Activated CD4-positive, alpha-beta T cell treated with anti-CD3 and anti-CD28 coated beads, Interleukin-2, amount 50 U/mL, for 4 hours (primary cell): ENCODE measurements at places on chromosomes 11 and 22.

GRCh38 chr22:24205438-24206195 is 24.3 kb downstream of the SUSD2 start:
- DNase-seq: no peak

DNA sequence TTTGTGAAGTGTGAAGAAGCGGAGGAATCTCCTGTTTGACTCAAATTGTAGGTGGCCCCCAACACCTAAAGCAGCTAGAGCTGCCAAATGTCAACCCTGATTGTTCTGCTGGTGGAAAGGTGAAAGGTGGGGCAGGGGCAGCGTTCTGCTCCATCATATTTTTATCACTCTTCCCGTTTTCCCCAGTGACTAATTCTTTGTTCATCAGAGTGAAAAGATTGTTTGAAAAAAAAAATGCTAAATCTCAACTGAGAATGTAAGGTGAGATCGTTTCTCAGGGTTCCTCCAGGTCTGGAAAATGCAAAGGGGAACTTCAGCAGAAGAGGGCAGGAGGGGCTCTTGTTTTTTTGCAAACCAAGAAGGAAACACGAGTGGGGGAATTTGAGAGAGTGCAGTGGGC is 137.7 kb downstream of the MN1 start:
- no peak for DNase-seq

DNA sequence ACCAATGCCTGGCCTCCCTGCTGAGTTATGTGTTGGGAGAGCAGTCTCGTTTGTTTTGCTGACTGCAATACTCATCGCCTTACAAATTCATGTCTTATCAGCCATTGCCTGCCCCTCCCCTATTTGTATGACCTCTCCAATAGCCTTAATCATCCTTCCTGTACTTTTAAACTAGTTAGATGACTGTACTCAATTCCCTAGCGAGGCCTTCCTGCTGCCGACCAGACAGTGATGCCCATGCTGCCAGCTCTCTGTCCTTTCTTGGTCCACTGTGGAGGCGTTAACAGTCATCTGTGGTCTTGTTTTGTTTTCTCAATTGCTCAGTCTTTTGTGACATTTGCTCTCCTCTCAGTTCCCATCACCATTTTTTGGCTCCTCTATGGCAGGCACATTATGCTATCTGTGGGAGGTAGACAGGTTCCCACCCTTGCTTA is 20.3 kb upstream of the YPEL1 start:
- no peak for DNase-seq

DNA sequence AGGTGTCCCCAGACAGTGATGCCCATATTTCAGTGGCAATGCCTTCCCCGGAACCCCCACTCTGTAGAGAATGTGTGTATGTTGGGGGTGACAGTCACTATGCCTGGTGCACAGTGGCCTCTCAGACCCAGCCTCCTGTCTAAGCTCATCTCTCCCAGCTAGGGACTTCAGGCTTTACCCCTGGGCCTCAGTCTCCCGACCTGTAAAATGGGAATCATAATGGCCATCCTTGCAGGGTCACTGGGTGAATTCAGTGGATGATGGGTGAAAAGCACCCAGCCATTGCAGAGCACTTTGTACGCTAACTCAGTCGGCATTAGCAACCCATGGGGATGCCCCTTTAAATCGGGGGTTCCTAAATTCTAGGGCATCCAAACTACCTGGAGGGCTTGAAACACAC is 18.9 kb downstream of the FGF3 start:
- DNase-seq: no peak

GRCh38 chr22:50314081-50314454 is 6.6 kb upstream of the PLXNB2 start:
- DNase-seq: no peak

GRCh38 chr11:86740628-86741483 is 59.5 kb upstream of the PRSS23 start:
- no peak for DNase-seq

- no peak for DNase-seq
Observed at GRCh38 chr11:111176603-111177002, 68.9 kb upstream of the POU2AF2 start.

DNA sequence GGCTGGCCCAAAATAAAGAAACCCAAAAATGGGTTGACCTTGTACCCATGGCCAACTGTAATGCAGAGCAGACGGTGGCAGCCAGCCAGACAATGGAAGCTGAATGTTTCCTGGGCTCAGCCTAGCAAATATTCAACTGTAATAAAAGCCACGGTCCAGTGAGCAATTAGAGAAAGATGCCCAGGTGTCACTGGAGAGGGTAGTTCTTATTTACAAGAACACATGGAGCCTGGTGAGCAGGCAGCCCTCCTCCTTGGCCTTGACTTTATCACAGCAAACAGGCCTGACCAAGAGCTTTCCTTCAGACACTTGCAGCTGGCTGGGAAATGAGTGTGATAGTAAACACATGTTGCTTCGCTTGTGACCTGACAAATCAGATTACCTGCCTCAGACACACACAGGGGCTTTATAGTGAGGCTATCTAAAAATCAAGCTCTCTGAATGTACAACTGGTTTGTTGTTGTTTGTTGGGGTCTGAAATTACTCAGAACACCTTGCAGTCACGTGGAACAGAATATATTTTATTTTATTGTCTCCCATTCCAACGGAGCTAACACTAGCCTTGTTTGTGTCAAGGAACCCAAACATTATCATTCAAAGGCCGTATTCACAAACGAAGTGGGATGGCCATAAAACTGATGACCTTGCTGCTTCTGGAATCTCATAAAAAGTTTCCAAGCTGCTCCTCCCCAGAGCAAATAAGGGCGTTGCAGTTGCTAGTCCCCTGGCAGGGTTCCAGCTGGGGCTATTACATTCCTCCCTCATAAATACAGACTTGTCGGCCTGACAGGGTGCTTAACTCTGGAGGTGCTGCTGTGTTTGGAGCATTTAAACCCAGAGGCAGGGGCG is 161.1 kb downstream of the BBOX1 start:
- DNase-seq: no peak

DNA sequence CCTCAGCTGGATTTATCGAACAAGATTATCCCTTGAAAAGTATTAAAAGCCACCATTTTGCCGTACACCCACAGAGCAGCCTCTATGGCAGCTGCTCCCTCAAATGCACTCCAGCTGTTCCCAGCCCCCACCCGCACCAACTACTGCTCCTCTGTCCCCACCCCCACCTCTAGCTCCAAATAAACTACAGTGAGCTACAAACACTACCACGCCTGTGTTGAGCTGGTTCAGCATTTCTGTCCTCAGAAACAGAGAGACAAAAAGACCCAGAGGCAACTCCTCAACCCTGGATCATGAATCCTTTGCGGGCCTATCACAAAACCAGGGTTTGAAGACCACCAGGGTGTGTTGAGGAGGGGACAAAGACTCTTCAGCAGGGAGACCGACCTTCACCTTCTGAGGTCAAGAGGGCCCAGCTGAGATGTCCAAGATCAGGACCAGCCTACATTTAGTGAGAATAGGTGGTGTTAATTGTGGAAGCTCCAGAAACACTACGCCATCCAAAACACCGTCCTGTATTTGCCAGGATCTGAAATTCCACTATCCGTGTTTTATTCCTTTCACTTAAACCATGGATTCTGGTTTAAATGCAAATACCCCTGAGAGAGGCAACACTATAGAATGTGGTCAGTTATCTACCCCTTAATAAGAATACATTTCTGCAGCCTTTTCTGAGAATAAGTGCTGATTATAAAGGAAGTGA is 195.9 kb downstream of the DSCAML1 start:
- DNase-seq: no peak

GRCh38 chr11:64466115-64466718 is 107.3 kb downstream of the RPS6KA4 start:
- DNase-seq: no peak

GRCh38 chr11:42778193-42778592 is 533.6 kb upstream of the API5 start:
- no peak for DNase-seq

DNA sequence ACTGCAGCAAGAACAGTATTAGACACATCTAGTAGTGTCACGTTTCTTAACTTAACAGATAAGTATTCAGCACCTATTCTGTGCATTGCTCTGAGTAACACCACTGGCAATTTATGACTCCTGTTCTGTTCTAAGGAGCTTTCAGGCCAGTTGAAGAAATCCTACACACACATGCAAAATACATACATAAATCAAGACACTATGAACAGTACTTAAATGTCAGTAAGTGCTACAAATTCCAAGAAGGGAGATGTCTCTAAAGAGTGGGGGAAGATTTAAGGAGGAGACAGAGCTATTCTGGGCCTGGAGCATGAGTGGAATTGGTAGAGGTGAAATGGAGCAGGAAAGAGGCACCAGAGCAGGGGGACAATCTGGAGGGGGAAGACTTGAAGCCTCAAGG is 46.2 kb upstream of the CLMP start:
- DNase-seq: no peak

- no peak for DNase-seq
Observed at GRCh38 chr11:1450949-1451710, 35.4 kb downstream of the MOB2 start.

DNA sequence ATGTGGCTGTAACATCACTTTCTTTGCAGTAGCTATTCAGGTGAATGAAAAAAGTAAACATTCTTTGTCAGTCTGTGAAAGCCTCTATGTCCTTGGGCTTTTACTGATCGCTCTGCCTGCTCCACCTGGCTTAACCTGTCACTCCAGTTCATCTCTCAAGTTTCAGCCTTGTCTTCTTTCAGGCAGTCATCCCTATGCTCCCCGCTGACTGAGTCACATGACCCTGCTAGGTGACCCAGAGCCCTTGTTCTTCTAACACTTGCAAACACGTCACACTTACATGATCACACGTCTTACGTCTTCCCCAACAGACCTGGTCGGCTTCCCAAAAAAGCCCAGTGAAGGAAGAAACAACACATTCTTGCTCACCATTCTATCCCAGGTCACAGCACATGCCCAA is 499.3 kb upstream of the TENM4 start:
- no peak for DNase-seq

- no peak for DNase-seq
Observed at GRCh38 chr11:128963744-128964325, 21.2 kb upstream of the TP53AIP1 start.

GRCh38 chr22:32623943-32624342 is 149.3 kb downstream of the FBXO7 start:
- no peak for DNase-seq

DNA sequence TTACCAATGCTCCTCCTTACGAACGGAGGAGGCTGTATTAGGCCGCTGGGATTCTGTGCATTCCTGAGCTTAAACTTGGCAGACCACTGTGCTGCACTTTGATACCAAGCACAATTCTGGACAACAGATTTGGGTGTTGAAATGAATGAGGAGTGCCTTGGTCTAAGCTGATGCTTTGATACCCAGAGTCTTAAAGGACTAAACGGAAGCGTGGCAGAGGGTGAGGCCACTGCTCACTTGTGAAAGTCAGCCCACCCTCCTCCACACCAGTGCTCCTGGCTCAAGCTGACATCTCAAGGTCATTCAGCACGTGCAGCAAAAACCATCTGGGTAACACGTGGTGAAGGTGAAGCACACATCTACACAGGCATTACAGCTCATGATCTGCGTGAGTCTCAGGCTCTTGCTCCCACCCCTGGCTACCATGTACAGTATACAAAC is 85.9 kb downstream of the MICAL3 start:
- no peak for DNase-seq

- DNase-seq: no peak
Observed at GRCh38 chr11:61095021-61095420, 7.3 kb upstream of the CD5 start.

DNA sequence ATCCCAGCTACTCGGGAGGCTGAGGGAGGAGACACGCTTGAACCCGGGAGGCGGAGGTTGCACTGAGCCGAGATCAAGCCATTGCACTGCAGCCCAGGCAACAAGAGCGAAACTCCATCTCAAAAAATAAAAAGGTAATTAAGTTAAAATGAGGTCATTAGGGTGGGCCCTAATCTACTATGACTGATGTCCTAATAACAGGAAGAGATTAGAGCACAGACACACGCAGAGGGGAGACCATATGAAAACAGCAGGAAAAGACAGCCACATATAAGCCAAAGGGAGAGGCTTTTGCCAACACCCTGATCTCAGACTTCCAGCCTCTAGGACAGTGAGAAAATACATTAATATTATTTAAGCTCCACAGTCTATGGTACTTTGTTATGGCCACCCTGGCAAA is 17.3 kb downstream of the LARGE1 start:
- DNase-seq: no peak

DNA sequence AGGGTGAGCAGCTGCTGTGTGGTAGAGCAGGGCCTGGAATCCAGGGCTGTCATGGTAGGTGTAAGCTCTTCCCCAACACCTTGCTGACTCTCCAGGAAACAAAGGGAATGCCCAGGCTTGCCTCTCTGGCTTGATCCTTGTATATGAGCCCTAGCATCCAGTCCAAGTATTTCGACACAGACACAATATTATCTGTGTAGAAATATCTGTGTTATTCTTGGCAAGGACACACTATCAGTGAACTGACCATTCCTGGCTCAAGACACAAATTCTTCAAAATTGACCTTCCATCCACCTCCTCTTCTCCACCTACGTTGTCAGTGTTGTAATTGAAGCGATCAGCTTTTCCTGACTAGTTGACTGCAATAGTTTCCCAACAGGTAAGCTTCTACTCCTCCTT is 312.0 kb upstream of the NARS2 start:
- no peak for DNase-seq

DNA sequence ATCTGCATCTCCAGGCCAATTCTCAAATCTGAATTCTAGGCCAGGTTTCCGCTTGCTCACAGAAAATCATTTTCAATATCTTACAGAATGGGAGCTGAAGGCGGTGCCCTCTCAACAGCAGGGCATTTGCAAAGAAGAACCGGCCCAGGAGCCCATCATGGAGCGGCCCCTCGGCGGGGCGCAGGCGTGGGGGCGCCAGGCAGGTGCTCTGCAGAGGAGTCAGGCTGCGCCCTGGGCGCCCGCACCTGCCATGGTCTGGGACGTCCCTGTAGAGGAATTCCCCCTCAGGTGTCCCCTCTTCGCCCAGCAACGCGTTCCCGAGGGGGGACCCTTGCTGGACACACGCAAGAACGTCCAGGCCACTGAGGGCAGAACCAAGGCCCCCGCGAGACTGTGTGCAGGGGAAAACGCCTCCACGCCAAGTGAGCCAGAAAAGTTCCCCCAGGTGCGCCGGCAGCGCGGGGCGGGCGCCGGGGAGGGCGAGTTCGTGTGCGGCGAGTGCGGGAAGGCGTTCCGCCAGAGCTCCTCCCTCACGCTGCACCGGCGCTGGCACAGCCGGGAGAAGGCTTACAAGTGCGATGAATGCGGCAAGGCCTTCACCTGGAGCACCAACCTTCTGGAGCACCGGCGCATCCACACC is 11.5 kb downstream of the ZNF74 start:
- no peak for DNase-seq

DNA sequence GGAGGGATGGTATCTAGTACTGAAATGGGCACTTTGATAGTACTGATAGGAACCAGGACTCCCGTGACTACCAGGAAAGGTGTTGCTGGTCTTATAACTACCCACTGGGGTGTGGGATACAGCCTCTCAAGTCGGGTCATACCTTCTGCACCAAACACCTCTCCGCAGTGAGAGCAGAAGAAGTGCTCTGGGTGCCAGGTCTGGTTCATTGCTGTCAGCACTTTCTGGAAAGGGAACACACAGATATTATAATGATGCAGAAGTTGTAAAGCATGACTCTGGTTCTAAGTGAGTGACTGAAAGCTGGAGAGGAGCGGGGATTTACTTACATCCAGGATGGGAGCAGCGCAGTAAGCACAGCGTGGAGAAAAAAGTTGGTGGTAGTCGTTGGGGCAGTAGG is 26.0 kb downstream of the LPXN start:
- DNase-seq: no peak
